Activated T-cell treated with anti-CD3 and anti-CD28 coated beads, Interleukin-2, amount 50 U/mL, for 48 hours (primary cell): ENCODE measurements at places on chromosomes 5 and 9.

DNA sequence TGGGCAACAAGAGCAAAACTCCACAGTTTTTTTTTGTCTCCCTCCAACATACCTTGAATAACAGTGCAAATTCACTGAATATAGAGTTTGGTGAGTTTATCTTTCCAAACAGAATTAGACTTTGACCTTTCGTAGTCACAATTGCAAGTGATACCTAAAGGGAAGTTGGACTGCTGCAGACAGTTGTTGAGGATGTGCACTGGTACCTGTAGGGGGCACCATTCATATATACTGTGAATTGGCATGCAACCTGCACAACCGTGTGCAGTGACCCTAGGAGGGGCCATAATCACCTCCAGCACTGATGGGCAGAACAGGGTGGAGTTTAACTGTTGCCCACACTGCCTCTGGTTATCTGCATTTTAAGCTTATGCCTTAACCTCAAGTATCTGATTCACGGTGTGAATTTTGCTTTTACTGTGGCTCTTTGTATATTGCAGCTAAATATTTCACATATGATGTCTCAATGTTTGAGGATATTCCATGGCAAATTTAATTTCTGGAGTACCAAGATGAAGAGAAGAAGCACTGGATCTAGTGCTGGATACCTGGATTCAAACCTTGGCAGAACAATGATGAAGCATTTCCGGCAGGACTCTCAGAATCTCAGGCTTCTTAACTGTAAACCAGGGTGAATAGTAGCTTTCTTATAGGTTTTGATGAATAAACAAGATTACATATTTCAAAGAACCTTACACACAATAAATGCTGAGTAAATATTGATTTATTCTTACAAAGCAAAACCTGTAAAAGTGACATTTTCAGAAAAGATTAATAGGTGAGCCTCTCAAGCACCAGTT, 144.3 kb downstream of the ACTBL2 start:
- DNase-seq, result no peak

DNA sequence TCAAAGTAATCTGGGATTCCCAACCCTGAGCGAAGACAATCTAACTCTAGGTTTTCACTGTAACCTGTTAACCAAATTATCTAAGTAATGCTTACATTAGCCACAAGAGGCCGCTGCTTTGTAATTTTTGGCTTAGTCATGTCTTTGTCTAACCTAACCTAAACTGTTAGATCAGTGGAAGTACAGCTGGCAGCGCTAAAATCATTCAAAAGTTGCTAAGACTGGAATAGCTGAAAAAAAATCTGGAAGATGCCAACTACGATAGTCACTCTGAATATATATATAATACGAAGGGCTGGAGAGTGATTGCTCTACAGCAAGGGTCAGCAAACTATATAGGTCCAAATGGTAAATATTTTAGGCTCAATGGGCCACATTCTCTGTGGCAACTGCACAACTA, 60.2 kb downstream of the FBXO38 start:
- DNase-seq, result no peak

GRCh38 chr9:114631166-114631565, 20.1 kb downstream of the TMEM268 start:
- DNase-seq, result no peak

DNA sequence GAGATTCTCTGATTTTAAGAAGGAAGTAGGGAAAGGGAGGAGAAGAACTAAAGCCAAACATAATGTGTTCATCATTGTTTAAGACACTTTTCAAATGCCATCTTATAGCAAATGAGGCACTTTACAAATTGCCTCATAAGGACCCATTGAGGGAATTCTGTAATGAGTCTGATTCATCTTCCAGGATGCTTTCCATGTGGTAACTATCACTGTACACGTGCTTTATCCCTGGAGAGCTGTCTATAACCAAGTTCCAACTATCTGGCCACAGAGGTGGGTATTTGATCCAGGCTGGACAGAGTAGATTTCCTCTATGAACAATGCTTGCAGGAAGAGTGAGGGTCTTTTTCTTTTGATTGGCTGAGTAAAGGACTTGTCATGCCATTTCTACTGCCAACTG, 183.5 kb upstream of the NFIB start:
- DNase-seq, result no peak

GRCh38 chr9:78788101-78788500, 491.2 kb downstream of the PSAT1 start:
- DNase-seq, result no peak

- peak; percentile 19 for DNase-seq
Observed at GRCh38 chr5:140549237-140550144, 2.0 kb downstream of the EIF4EBP3 start.

DNA sequence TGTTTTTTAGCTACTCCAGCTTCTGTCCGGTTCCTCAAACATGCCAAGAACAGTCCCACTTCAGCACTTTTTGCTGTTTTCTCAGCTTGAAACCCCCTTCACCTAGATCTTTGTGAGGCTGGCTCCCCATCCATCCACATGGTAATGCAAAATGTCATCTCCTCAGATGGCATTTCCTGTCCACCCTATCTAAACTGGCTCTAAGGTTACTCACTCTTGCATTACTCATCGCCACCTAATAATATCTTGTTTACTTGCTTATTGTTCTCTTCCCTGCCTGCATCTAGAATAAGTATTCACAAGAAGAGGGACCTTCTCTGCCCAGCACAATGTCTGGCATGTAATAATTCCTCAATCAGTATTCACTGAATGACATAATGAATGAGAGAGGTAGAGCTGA, 220.1 kb downstream of the FAM114A2 start:
- no peak for DNase-seq

- DNase-seq, result no peak
Observed at GRCh38 chr9:91082731-91083130, 279.0 kb downstream of the AUH start.

- DNase-seq, result no peak
Observed at GRCh38 chr5:73434907-73435306, 13.7 kb downstream of the FOXD1 start.

GRCh38 chr5:143992496-143992895, 178.0 kb downstream of the YIPF5 start:
- no peak for DNase-seq
